GM06990 (cell line): ENCODE measurements at places on chromosomes 3 and 15.

GRCh38 chr3:21729331-21729730 is 21.7 kb downstream of the ZNF385D start:
- DNase-seq = no peak

DNA sequence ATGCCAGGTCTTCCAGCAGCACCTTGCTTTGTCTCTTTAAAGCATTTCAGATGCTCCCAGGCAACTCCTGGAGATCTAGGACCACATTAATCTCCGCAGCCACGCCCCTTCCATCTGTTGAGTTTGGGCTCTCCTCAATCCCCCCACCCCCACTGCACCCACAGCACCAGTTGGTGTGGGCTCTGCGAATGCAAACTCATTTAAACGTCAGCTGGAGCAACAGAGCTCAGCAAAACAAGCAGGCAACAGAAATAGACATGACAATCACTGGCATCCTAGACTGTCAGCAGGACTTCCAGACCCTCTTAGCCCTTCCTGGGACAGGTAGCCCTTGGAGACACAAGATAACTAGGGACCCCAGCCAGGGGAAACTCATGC is 106.9 kb downstream of the LSM3 start:
- no peak for DNase-seq

- DNase-seq = no peak
Observed at GRCh38 chr3:76998555-76998954, 41.3 kb upstream of the ROBO2 start.

DNA sequence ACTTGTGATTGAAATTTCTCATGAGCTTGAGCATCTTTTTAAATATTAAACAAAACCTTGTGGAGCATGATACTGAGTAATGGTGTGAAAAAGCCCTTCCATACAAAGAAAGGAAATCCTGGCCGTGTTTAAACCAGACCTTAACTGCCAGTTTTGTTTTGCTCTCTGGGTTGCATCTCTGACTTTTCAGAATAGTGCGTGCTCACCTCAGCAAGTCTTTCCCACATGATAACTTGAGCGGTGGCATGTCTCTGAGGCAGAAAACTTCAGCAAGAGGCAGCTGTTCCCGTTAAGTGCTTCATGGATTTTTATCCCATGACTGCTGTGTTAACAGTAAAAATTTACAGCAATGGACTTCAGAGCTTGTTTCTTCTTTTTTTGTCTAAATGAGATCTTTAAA is 393.3 kb downstream of the FEZF2 start:
- DNase-seq = no peak

GRCh38 chr3:58349792-58350626 is 17.3 kb downstream of the PXK start:
- DNase-seq = peak; percentile 68

DNA sequence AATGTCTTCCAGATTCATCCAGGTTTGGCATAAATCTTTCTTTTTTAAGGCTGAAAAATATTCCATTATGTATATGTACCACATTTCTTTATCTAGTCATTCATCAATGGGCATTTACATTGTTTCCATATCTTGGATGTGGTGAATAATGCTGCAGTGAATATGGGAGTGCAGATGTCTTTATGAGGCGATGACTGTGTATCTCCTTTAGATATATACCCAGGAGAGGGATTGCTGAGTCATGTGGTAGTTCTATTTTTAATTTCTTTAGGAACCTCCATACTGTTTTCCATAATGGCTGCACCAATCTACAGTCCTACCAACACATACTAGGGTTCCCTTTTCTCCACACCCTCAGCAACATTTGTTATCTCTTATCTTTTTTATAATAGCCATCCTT is 96.3 kb downstream of the LRRC28 start:
- no peak for DNase-seq

- no peak for DNase-seq
Observed at GRCh38 chr15:98799461-98800390, 151.4 kb downstream of the IGF1R start.

DNA sequence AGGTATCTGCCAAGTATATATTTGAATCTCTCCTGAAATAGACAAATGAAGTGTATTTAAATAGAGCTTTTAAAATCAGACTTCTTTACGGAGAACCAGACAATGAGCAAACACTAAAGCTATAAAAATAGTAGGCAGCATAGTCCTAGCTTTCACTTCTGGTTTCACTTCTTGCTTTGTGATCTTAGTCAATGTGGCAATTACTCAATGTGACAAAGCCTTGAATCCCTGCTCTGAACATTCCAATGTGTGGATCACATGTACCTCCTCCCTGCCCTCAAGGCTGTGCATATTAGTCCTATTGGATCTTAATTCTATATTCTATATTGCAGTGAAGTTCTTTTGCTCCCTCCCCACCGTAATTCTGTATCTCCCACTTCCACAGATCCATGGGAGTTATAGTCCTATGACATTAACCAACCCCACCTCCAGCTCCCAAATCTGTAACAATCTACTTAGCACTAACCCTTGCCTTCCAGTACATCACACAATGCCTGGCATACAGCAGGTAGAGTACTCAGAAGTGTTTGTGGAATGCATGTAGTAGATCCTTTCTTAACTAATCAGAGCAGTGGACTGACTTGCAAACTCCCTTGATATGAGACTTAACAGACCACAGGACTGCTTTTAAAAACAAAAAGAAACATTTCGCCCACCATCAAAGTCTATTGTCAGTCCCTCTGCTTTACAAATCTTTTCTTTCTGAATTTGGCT is 24.3 kb upstream of the CP start:
- DNase-seq = peak; percentile 50

DNA sequence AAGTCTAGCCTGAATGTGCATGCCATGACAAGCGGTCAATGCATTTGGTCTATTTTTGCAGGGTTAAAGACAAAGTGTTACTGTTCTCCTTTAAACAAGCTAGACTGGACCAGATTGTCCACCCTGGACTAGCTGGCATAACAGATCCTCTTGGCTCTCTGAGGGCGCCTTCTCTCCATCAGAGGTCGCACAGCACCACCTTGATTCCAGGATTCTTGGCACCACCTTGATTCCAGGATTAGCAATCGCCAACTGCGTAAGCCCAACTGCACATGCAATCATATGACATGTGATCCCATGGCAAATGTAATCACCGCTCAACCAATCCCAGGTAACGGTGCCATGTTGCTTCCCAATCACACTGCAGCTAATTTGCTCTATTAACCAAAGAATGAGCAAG is 98.6 kb downstream of the OXNAD1 start:
- DNase-seq = no peak

DNA sequence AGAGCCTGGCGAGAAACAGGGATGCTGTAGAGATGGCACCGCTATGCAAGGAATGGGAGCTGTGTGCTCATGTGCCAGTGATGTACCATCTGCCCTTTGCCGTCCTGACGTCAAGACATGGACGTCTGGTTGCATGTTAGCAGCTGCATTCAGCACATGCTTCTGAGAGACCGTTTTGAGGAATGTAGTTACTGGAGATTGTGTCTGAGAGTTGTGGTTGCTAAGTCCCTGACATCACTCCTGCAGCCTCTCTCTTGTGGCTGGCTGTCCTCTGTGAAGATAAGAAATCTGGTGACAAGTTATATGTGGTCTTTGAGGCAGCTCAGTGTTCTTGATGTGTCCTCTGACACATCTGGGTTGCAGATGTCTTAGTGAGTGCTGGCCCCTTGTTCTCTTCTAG is 165.1 kb downstream of the APBA2 start:
- no peak for DNase-seq

DNA sequence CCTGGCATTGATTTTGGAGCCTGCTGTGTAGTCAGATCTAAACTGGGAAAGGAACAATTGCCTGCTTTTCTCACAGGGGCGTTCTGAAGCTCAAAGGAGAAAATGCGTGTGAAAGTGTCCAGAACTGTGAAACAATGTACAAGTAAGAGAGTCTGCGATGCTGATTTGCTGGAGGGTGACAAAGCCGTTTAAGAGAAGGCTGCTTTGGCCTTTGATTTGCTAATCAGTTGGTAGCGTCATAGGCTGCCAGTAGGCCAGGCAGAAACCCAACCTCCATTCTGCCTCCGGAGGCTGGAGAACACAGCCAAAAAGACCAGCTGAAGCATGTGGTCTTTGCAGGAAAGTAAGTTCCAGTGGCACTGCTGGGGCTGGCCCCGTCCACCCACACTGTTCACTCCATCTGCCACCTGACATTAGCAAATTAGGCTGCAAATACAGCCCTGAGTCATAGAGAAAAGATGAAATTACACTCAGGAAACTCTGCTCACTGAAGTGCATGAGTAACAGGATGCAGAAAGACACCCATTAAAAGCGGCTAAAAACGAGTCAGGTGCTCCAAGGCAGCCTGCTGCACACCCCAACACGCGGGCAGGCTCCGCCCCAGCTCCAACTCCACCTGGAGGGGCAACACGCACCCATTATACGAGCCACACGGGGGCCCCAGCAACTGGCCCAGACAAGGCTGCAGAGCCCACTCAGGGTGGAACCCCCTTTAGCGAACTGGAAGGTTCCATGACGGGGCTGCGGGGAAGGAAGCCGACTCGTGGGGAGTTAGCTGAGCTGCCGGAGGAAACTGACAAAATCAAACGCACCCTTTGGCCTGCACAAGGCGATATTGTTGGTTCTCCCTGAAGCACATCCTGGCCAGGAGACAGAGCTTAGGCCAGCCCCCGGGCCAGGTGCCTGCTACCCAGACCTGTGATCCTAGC is 31.6 kb downstream of the ZDHHC19 start:
- DNase-seq = peak; percentile 95

DNA sequence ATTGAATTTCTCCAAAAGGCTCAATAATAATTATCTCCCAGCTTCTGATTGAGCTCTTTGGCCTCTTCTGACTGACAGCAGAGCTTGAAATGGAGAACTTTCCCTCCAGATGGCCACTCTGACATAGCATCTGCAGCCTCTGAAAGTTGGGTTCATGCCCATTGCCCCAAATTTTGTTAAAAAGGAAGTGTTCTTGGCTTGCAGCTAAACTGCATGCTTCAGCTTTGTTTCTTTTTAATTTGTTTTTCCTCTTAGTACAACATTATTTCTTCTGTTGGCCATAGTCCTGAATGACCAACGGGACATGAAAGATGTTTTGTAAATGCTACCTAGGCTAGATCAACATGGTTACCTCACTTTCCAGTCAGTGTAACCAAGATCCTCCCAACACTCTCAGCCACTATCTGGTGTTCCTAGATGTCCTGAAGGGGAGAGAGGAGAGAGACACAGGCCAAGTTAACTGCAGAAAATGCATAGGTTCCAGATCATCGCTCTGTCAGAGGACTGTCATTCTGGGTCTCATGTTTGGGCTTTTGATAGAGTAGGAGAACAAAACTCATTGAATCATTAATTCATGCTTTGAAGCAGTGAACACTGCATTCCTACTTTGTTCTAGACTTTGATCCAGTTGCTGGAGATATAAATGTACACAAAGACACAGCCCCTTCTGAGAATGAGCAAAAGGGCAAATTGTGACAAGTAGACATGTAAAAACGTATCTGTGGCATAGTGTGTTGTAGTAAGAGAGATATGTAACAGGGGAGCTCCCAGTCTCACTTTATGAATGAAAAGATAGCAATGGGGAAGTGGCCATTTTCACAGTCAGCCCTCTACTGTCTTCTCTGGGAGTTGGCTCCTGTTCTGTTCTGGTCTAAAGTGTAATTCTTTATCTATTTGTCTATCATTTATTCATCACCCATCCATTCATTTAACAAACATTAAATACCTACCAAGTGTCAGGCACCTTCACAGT is 156.2 kb downstream of the ZNF621 start:
- DNase-seq = no peak

DNA sequence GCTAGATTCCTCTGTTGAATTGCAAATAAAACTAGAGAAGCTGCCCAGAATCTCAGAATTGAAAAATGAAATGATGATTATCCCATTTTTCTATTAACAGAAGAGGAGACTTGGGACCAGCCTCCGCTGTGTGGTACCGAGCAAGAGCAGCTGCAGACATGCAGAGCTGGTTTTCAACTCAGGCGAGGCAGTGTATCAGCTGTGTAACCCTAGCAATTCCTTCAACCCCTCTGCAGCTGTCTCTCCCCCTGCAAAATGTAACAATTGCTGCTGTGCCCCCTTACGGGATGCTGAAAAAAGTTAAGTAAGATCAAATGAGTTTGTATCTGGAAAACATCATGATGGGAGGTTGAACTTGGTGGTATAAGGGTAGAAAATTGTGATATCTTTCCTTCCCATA is 98.5 kb upstream of the C3orf80 start:
- no peak for DNase-seq

GRCh38 chr3:49412632-49413337 is 562 bp downstream of the TCTA start:
- DNase-seq = no peak

DNA sequence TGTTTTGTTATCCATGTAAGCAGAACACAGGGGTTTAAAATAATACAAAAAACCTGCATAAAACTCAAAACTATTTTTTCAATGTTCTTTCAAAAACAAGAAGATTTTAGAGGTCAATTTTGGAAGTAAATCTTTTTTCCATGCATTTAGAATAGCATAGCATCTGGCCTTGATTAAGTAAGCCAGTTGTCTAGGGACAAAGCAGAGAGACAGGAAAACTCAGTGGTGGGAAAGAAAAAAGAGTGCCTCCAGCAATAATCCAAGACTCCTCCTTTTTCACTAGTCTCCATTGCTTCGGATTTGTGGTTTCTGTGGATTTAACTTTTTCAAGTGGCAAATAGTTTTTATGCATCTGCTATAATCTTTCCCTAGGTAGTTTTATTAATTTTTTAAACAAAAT is 88.9 kb downstream of the SUCNR1 start:
- DNase-seq = no peak

GRCh38 chr3:186152889-186153292 is 44.0 kb upstream of the ETV5 start:
- DNase-seq = peak; percentile 74

- no peak for DNase-seq
Observed at GRCh38 chr3:150333477-150333876, 74.6 kb upstream of the TSC22D2 start.

DNA sequence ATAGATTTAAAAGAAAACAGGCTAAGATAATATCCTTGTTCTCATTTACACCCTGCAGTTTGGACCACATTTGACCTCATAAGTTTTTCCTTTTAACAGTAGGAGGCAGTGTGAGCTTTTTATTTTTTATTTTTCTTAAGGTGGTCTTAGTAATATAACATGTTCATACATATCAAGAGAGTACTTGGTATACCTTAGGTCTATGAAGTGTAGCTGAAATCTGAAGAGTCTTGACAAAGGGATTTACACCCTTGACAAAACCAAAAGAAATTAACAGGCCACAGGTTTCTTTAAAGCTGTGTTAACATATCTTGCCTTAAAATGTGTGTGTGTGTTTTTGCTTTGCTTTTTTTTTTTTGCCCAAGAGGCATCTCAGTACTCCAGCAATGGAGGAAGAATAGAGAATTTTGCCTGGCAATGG is 3.2 kb downstream of the RAP2B start:
- no peak for DNase-seq

- no peak for DNase-seq
Observed at GRCh38 chr3:124116906-124117305, 125.0 kb upstream of the ROPN1 start.

GRCh38 chr15:79901958-79902357 is 5.1 kb upstream of the MTHFS start:
- DNase-seq = peak; percentile 52

DNA sequence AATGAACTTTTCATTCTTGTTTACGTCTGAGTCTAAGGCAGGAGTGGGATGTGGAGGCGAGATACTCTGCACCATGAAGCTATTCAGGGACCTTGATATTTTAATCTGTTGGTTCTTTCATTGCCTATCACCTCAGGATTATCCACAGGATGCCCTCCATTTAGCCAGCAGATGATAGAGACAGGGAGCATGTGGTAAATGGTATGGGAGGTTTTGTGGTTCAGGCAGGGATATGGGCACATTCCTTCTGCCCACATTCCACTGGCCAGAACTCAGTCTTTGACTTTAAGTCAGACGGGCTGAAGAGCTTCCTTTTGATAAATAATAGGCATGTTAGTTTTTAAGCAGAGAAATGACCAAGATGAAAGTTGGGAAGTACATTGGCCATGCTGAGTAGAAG is 548.0 kb upstream of the CCDC54 start:
- DNase-seq = no peak
